ENCODE measurements at places on chromosomes 7 and 10.

DNA sequence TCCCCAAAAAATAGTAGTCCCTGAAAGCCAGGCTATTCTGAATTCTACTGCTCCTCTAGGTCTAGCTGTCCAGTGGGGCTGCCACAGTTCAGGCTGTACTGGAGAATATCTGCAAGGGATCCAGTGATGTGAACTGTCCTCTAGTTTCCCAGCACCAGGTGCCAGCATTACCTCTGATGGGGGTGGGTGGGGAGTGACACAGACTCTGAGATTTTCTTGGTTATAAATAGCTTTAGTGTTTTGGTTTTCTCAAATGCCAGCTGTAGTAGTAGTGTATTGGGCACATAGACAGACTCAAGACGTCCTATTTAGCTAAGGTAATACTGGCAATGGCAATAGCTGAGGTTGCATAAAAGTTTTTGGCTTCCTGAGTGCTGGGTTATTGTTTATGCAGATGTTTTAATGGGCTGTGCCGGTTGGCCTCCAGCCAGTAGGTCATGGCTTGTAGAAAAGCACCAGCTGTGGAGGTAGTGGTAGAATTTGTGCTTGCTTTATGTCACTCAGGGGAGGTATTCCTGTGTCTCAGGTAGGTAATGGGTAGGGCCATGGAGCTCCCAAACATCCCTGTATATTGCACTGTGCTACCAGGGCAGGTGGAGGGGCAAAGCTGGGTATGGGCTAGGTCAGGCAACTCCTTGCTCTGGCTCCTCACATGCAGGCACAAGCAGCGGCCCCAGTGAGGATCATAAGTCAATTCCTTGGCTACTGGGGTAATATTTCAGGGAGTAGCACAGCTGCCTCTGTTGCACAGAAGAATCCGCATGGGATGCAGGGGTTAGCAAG, 338.7 kb upstream of the LRRTM3 start:
- DNase-seq = no peak

DNA sequence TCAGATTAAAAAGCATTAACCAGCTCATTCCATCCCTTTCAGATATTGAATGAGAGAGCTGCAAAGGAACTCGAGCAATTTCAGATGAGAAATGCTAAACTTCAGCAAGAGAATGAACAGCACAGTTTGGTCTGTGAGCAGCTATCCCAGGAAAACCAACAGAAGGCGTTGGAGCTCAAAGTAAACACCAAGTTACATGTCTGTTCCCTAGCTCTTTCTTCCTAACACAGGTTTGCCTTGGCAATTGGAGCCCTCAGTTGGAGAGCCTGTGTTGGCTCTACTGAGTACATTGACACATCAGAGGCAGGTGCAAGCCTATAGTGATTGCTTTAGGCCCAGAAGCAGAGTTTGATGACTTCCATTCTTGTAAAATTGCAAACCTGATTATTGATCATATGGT, 14.7 kb downstream of the CFAP58 start:
- DNase-seq = no peak

DNA sequence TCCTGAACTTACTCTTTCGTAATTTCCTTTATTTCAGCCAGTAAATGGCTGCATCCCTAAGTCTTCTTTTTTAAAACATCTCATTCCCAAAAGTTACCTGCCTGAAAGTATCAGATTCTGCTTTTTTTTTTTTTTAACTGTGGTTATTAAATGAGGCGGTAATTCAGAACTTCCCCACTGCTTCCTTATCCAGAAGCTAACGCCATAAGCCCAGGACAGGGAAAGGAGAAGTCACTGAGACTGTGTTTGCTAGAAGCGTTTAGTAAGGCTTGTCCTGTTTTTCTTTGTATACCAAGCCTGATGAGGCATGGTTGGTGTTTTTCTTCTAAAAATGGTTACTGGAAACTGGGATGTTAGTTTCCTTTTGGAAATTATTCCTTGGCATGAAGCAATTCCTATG, 197.8 kb downstream of the CELF2 start:
- no peak for DNase-seq

DNA sequence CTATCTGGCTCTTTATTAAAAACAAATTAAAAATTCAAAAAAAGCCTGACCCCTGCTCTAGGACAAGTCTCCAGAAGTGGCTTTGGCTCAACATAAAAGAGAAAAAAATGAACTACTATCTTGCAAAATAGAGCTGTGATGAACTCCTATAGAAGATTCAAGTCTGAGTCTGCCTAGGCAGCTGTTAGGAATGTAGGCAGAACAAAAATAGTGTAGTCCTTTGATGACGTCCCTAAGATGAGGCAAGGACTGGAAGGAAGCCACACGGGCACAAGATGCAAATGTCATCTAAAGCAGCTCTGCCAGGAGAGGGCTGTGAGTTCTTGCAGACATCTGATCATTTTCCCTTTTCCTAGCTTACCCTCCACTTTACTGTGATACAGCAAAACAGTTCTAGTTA, 20.5 kb downstream of the ASNS start:
- no peak for DNase-seq

- no peak for DNase-seq
Observed at GRCh38 chr7:128831178-128831993, 1.2 kb downstream of the FLNC start.

DNA sequence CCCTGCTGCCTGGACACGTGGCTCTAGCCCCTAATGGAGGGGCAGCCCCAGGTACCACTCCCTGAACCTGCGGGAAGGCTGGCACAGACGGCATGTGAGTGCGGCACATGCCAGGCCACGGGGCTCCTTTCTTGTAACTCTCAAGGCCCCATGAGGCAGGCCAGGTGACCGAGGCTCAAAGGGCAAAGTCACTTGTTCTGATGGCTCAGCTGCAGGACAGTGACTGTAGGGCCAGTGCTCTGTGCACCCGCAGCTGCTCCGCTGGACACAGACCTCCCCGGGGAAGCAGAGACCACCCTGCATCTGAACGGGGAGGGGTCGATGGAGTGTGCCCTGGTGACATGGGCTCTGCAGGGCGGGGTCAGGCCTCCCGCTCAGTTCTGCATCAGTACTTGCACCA, 55.3 kb downstream of the PTPRE start:
- DNase-seq = no peak
